ENCODE measurements at places on chromosomes 7 and 10.

DNA sequence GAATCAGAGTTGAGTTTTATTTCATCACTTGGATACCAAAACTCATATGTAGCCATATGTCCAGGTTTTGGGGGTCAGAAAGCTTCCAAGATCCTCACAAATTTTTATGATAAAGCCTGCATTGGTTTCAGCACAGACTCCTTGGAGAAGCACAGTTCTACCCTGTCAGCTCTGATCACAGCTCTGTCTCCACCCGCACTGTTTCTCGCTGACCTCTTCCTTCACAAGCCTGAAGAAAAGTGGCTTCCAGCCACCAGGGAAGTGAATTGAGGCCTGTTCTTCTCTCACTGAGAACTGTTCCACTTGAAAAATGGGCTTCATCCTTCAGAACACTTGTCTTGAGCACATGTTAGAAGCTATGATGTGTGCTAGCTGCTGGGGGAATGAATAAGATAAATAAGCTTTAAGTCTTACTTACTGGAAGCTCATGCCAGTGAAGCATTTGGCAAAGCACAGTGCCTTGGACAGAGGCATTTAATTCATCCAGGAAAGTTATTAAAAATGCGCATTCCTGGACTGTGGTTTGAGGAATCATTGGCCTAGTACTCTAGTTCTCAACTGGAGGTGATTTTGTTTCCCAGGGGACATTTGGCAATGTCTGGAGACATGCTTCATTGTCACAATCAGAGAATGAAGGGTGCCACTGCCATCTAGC, 133.6 kb downstream of the BMPER start:
- no peak for DNase-seq

- no peak for DNase-seq
Observed at GRCh38 chr7:90719155-90719554, 123.0 kb downstream of the CDK14 start.

- no peak for DNase-seq
Observed at GRCh38 chr10:118042336-118042735, 4.4 kb downstream of the RAB11FIP2 start.

DNA sequence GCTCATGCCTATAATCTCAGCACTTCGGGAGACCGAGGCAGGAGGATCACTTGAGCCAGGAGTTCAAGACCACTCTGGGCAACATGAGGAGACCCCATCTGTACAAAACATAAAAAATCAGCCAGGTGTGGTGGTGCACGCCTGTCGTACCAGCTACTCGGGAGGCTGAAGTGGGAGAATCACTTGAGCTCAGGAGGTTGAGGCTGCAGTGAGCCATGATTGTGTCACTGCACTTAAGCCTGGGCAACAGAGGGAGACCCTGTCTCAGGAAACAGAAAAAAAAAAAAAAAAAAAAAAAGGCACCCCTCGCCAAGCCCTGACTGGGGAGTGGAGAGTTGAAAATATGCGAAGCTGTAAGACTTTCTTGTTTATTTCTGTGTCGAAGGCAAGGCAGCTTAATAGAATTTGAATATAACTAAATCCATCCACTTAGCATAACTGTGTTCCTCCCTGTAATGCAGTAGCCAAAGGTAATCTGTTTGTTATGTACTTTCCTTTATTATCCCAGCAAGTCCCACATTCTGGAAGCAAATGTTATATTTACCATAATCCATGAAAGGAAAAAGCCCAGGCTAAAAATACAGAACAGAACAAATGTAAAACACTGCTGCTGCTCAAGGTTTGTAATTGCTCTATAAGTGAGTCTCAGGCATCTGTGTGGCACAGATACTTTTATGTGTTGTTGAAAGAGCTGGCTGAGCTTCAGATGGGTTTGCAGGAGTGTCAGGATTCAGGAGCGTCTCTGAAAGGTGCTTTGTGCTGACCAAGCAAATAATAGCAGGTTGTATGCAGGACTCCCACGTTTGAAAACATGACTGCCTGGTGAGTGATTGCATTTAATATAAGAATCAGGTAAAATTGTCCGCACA, 127.2 kb downstream of the CELF2 start:
- no peak for DNase-seq

- DNase-seq = no peak
Observed at GRCh38 chr7:48452218-48452617, 281.0 kb downstream of the ABCA13 start.

DNA sequence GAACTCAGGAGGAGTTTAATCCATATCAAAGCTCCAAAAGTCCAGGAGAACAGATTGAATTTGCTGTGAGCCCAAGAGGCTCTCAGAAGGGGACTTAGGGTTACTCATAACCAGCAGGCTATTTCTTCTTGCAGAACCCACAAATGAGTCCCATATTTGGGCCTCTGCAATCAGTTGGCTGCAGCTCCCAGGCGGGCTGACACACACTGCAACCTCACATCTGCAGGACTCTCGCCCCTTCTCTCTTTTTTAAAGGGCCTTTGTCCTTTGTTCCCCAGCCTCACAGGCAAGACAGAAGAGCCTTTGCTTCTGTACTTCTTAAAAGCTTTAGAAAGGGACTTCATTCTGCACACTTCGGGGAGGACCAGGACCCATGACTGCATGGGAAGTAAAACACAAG, 26.7 kb downstream of the CREB3L2 start:
- DNase-seq = peak; percentile 28

Data from anterior cingulate cortex (tissue), 58 donors.